ENCODE measurements at places on chromosomes 4 and X.

GRCh38 chr4:41363384-41363981 is 106.8 kb downstream of the UCHL1 start:
- peak; percentile 73 for DNase-seq

DNA sequence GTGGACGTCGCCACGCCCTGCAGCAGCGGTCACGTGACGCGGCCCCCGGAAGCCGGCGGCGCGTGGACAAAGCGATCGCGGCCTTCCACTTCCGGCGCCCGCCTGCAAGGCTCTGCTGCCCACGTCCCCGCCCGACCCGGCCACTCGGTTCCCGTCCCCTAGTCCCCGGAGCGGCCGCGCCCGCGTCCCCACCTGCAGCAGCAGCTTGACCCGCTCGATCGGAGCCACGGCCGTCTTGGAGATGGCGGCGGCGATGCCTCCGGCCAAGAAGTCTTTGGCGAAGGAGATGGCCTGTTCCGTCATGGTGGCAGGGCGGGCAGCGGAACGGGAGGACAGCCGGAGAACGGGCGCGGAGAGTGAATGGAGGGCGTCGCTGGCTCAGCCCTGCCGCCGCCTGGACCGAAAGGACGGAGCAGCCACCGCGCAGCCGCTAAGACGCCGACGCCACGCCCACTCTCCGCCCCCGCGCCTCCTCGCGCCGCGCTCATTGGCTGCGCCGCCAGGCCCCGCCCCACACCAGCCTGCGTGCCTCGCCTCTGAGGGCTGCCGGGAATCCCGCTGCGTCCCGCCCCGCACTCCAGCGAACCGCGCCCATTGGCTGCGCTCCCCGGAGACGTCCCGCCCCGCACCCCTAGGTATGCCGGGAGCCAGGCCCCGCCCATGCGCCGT is at the start of gene SLC25A6:
Gene SLC25A6, minus strand, starts transcription at position 407 of the 669 bp plus-strand sequence. Its CDS starts 104 bp downstream, at position 303.
- peak; percentile 99 for DNase-seq

GRCh38 chr4:36115312-36115711 is 129.0 kb downstream of the ARAP2 start:
- DNase-seq = no peak

DNA sequence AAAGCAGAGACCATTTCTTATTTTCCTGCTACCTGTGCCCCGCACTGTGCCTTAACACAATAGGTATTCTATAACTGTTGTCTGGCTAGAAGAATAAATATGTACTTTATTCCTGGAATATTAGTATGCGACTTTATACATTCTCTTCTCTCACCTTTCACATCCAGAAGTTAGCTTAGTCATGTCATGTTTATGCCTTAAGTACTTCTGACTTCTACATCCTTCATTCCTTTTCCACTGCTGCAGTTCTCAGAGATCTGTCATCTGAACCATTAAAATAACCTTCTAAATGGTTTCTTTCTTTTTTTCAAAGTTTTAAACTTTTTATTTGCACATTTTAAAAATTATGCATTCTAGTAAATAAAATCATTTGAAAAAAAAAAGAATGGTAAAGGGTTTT is 34.4 kb downstream of the KIF4A start:
- no peak for DNase-seq

DNA sequence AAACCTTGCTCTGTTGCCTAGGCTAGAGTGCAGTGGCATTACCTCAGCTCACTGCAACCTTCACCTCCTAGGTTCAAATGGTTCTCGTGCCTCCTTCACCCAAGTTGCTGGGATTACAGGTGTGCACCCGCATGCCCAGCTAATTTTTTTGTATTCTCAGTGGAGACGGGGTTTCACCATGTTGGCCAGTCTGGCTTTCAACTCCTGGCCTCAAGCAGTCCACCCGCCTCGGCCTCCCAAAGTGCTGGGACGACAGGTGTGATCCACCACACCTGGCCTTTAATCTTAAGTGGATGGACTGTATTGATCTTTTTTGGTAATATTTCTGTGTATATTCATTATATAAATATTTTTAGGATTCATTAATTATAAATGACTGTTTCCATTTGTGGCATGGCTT is 158.7 kb upstream of the CXorf51A start:
- no peak for DNase-seq
